Omental fat pad (tissue), 4 donors: ENCODE measurements at places on chromosomes 7 and 10. TPM values are rescaled to one million over a fixed set of nuclear protein-coding genes. Genes with fewer than 3 reads are reported as not detected.

CTAGE8 gene
- total RNA-seq, result 1.3 TPM

NRG3 gene
- total RNA-seq, result 0.19 TPM

SPDYE9 gene
- total RNA-seq, result not detected

ADAM22 gene
- total RNA-seq, result 4.2 TPM

MACROH2A2 gene
- 4.1 TPM for total RNA-seq

SFMBT2 gene
- total RNA-seq, result 6.2 TPM

FAM237B gene
- total RNA-seq, result not detected

MALRD1 gene
- total RNA-seq, result 0.93 TPM

DNA sequence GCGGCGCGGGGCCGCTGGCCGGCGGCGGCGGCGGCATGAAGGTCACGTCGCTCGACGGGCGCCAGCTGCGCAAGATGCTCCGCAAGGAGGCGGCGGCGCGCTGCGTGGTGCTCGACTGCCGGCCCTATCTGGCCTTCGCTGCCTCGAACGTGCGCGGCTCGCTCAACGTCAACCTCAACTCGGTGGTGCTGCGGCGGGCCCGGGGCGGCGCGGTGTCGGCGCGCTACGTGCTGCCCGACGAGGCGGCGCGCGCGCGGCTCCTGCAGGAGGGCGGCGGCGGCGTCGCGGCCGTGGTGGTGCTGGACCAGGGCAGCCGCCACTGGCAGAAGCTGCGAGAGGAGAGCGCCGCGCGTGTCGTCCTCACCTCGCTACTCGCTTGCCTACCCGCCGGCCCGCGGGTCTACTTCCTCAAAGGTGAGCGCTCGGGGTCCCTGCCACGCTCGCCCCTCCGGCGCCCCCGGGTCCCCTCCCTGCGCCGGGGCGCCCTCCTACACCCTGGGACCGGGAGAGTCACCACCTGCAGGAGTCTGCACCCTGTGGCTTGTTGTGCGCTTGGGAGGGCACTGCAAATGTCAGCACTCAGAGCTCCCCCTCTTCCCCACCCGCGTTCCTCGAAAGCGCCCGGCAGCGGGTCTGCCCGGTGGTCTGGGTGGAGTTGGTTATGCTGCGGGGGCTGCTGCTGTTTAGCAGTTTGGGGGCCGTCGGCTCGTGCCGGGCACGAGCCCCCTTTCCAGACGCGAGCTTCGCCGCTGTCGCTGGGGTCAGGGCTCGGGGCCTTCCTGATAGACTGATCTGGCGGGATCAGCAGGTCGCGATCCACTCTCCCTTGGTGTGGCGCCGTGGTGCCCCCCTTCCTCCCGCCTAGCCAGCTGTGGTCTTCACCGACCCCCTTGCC is 627 bp downstream of the DUSP5 start:
- no peak for DNase-seq

GRCh38 chr7:92836489-92836999 is at the start of gene CDK6:
Gene CDK6, minus strand, starts transcription at chr7:92836573. Its CDS starts 3,250 bp downstream, at chr7:92833323.
- peak; percentile 30 for DNase-seq

DNA sequence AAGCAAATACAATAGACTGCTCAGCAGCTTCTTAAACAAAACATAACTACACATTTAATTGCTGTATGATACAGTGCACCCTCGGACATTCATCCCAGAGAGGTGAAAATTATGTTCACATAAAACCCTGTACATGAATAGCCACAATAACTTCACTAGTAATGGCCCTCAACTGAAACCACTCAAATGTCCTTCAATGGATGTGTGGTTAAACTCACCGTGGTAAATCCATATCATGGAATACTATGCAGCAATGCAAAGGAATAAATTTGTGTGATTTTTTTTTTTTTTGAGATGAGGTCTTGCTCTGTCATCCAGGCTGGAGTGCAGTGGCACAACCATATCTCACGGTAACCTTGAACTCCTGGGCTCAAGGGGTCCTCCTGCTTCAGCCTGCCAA is 252.7 kb downstream of the TCERG1L start:
- DNase-seq, result no peak

- no peak for DNase-seq
Measured at GRCh38 chr7:154372011-154372601, 319.9 kb downstream of the DPP6 start.

- no peak for DNase-seq
Measured at GRCh38 chr7:28774261-28774988, 183.7 kb downstream of the TRIL start.

DNA sequence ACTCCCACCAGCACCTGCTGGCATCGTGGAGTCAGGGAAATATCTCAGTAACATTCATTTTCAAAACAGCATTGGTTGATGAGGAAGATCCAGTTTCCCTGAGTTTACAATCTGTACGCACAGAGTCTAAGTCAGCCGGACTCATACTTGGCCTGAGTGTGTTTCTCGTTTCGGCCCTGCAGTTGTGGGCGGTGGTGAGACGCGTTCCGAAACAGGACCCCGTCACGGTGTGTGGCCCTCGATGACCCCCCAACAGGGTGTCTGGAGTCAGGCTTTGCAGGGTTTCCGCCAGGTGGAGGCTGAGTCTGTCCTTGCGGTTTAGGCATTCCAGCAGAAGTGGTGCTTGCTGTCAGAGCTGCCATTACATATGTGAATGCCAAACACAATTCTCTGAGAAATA is 317.5 kb downstream of the DNAJB6 start:
- no peak for DNase-seq

- DNase-seq, result no peak
Measured at GRCh38 chr10:48836605-48837004, 103.0 kb downstream of the LRRC18 start.

GRCh38 chr7:56046721-56047445 is 4.4 kb downstream of the PSPH start:
- no peak for DNase-seq

DNA sequence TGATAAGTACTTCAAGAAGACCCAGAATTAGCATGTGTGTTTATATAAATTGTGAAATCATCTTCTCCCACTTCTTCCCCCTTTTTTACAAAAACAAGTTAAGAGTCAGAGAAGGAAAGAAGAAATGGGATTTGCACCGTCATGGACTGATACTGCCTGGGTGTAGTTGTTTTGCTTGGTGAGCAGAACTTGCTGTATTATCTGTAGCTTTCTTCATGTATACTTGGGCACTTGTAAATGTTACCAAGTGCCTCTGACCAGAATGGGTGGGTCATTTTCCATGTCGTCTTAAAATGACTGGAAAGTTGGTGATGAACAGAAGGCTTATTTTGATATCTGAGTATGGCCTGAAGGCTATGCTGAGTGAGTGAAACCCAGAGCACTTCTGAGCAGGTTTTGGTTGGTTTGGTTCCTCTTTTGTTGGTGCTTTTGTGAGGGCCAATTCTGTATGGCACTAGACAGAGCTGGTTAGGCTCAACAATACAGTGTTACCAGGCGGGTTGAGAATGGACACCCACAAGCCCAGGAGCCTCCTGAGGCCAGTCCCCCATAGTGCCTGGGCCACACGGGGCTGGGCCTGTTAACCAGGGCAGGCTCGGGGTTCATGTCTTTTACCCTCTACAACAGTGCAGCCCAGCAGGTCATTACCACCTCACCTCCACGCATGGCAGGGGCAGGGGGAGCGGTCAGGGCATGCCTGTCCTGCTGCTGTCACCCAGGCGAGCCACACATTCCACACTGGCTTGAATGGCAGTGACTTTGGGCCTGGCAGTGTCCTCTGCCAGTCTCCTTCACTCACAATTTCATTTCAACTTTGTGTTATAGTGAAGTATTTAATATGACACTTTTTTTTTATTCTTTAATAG is 115.1 kb downstream of the CCNY start:
- no peak for DNase-seq

GRCh38 chr7:382043-382400 is 92.1 kb downstream of the FOXL3 start:
- no peak for DNase-seq

DNA sequence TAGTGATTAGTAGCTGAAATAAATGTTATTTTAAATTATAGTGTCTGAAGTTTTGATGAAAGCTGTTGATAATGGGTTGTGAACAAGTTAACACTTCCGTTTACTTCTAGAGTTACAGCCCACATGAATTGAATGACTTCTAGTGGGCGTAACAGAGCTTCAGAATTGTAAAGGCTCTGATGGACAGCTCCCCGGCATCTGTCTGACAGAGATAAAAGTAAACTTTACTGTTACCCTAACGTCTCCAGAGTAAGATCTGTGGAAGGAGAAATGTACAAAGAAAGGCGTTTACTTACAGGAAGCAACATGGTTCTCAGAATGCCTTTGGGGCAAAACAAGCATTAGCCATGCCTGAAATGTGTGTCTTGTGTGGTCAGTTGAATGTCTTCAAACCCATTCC is 124.4 kb downstream of the ADARB2 start:
- no peak for DNase-seq

GRCh38 chr7:50768485-50769474 is 13.9 kb downstream of the GRB10 start:
- no peak for DNase-seq

GRCh38 chr10:100826983-100827818 is 81.8 kb downstream of the PAX2 start:
- DNase-seq, result no peak

GRCh38 chr7:22090107-22090506 is 144.4 kb upstream of the CDCA7L start:
- no peak for DNase-seq

DNA sequence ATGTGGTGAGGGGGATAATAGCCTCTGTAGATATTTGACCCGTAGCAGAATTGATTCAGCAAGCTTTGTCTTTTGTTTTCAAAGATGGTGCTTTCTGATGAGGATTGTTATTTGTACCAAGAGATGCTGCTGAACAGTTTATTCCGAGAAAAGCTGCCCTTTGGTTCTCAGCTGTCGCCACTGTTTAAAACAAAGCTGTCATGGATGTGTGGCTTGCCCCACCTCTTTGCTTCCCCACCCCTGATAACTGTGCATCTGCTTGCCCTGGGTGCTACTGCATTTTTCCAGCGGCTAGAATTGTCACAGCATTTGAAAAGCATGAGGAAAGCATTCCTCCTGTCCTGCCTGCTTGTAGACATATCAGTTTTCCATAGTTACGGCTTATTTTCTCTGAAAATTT is 226.9 kb upstream of the CSTF2T start:
- DNase-seq, result no peak
